ENCODE measurements at places on chromosomes 6 and 20.
A peak's percentile ranks its signal among the peaks of the same experiment; 100 is the strongest.

- DNase-seq: no peak
Measured at GRCh38 chr20:37123441-37123840, 27.6 kb upstream of the RBL1 start.

GRCh38 chr6:137412562-137412961, 81.6 kb downstream of the OLIG3 start:
- DNase-seq: no peak

DNA sequence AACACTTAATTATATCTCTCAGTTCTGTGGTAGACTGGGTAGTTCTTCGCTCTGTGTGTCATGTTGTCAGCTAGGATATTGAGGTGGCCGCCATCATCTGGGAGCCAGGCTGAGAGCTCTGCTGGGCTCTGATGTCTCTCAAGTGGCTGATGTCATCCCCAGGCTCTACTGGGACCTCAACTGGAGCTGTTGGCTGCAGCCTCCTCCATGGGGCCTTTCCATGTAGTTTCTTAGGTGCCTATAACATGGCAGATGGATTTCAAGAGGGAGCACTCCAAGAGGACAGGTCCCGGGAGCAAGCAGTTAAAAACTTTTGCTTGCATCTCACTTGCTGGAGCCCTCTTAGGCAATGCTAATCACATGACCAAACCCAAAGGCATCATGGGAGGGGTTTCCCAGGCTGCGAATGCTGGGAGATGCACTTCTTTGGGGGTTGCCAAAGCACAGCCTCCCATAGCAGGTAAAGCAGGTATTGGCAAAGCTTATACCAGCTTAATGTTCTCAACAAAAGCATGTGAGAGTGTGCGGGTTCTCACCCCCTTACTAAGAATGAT, 129.8 kb downstream of the TMEM242 start:
- no peak for DNase-seq

DNA sequence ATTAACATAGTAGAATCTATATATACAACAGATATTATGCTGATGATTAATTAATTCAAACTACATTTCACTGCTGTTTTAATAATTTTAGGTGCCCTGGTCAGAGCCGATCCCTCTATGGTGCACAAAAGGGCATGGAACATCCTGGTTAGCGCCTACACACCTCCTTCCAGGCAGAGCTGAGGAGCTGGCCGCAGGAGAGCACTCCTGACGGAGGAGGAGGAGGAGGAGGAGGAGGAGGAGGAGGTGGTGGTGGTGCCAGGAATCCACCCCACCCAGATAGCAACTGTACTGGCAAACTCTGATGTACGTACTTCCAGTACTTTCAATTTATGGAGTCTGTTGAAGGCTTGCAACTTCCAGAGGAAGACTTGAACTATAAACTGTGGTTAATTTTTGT, 204.1 kb upstream of the THBS2 start:
- no peak for DNase-seq

DNA sequence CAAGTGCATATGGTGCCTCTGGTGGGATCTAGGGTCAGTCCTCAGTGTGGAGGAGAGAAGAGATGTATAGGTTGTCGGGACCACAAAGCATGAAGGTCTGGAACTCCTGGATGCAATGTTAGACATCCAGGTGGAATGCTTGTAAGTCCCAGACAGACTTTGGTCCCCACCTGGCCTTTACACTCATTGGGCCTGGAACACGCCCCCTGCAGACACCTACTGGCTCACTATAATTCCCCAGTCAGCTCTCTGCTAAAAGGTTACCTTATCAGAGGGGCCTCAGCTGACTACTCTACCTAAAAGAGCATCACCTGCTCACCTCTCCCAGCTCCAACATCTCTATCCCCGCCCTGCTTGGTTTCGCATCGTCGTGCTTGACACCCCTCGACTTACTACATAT, 41.7 kb upstream of the SIRPA start:
- DNase-seq: no peak

DNA sequence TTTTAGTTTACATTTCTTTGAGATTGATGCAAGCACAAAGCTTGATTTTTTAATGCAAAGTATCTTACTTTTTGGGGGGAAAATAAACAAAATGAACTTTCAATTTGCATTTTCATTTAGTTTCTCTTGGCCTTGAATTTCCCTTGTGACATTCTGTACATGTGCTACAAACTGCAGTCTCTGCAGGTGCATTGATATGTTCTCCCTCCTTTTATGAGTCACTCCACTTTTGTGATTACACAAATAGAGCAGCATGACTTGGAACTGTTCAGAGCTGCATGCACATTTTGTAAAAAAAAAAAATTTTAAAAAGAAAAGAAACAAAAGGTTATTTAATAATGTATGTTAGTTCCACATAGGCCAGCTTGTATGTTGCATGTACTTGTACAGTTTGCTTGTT, 220.0 kb upstream of the KCNQ5 start:
- DNase-seq: no peak

DNA sequence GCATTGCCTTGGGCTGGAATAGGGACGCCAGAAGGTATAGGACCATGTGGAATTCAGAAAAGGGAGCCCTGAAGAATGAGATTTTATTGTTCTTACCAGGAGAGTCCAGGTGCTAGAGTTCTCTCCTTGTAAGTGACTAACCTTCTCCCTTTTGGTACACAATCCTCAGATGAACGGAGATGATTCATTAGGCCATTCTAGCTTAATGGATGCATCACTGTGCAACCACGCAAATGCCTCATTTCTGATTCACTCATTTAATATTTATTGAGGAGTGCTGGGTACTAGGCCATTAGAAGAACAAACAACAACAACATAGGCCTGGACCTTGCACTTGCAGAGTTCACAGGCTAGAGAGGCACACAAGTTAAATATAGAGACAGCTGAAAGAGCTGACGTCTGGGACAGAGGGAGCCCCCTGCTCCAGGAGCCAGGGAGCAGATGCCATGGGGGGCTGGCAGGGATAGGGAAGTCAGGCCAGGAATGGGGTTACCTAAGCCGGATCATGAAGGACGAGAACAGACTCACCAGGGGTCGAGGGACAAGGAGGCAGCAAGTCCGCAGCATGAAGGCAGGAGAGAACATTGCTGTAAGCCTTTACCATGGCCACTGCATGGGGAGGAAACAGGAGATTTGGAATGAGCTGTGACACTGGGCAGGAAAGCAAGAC, 179.5 kb upstream of the AKAP12 start:
- no peak for DNase-seq

GRCh38 chr6:169725125-169726048, 1.1 kb upstream of the PHF10 start:
- peak; percentile 64 for DNase-seq

- no peak for DNase-seq
Measured at GRCh38 chr6:22468256-22468965, 101.0 kb upstream of the HDGFL1 start.

DNA sequence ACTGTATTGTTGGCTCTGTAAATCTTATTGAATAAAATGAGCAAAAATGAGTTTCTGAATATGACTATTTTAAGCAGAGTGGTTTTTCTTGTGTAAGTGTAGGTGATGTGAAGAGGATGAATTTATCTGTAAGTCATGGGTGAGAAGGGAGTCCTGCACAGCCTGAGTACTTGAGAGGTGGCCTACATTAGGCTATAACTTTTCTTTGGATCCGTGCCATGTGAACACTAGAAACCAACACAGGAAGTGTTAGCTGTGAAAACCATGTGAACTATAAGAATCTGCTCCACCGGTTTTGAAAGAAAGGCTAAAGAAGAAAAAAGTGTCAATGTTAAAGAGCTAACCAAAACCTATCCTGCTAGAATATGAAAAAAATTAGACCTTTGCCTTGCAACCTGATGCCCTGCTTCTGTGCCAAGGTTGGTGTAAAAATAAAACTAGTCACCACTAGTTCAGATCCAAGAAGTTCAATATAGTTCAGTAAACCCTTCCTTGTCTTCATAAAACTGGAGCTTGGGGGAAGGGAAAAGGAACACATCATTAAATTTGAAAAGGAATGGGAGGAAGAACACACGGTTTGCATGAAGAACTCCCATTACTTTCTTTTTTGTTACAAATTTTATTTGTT, 21.3 kb downstream of the PLCB1 start:
- DNase-seq: no peak

DNA sequence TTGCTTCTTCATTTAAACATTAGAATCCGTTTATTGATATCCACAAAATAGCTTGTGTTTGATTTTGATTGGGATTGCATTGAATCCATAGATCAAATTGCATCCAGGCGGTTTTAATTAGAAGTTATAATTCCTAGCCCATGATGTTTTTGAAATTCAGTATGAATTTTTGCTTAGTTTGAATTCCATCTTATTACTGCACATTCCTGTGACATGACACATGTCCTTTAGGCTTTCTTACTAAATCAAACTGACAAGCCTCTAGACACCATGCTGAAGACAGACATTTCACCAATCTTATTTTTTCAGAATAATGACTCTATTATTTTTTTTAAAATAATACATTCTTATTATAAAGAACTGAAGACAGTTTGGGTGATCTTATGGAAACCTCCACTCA, 21.4 kb upstream of the PI16 start:
- no peak for DNase-seq

DNA sequence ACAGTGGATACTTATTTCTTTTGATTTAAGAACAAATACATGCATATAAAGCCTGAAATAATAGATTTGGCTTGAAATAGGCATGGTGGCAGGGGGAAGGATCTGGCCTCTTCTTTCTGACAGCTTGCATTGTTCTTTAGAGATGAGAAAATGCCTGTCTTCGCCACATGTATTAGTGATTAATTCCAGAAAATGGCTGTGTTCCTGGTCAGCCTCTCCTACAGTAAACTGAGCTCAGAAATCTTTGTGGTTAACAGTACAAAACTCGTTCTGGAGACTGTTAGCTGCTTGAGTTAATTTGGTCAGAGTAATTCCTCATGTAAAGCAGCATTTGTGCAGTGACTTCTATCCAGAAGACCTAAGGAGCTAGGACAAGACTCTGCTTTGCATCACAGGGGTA, 151.5 kb downstream of the EYA4 start:
- no peak for DNase-seq

GRCh38 chr6:168376120-168376519, 56.5 kb upstream of the DACT2 start:
- no peak for DNase-seq

DNA sequence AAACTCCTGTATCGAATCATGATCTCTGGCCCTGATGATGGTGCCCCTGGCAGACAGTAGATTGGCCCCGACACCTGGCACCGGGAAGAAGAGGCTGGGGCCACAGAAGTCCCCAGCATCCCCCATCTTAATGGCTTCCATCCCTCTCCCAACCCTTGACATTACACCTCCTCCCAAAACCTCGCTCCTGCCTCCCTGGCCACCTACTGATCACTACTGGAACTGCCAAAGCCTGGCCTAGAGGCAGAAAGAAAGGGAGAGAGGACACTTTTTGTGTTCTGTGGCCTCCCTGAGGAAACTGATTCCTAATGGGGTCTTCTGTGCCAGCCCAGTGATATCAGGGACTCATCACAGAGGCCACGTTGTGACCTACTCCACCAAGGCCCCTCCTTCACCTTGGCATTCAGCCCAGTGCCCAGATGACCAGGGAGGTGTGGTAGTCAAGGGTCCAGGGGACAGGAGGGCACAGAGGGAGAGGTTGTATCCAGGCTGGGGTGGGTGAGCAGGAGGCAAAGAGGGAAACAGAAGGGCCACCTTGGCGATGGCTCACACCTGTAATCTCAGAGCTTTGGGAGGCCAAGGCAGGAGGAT, 6.1 kb downstream of the C20orf173 start:
- DNase-seq: no peak

GRCh38 chr6:26240157-26241032, 124.6 kb upstream of the BTN3A2 start:
- DNase-seq: peak; percentile 53

DNA sequence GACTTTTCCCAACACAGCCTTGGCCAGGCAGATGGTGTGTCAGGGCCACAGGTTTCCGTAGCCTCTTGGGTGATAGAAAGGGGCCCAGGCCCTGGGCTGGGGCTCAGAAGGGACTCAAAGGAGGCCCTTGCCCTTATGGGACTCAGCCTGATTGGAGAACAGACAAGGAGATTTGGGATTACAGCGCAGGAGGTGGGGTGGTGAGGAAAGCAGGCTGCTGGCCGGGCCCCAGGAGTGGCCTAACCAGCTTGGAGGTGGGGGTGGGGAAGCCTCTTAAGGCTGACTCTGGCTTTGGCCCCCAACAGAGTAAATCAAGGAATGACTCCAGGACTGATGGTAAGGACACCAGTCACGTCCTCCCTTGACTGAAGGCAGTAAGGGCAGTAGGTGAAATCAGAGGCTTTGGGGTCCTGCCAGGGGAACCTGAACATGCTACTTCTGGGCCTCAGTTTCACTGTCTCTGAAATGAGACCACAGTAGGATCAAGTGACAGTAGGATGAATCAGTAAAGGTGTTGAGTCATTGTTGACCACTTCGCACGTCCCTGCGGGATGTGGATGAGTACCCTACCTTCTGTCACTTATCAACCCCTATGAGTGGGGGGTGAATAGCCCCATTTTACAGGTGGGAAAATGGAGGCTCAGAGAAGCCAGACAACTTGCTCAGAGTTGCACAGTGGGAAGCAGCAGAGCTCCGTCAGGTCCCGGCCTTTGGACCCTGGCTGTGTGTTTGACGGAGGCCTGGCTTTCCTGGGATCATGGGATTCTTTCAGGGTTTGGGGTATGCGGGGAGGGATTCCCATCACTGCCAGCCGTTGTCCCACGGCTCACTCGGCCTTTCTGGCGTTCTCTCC, 4.5 kb downstream of the SNAI1 start:
- no peak for DNase-seq

GRCh38 chr20:3843490-3843889, 3.1 kb upstream of the MAVS start:
- DNase-seq: no peak

DNA sequence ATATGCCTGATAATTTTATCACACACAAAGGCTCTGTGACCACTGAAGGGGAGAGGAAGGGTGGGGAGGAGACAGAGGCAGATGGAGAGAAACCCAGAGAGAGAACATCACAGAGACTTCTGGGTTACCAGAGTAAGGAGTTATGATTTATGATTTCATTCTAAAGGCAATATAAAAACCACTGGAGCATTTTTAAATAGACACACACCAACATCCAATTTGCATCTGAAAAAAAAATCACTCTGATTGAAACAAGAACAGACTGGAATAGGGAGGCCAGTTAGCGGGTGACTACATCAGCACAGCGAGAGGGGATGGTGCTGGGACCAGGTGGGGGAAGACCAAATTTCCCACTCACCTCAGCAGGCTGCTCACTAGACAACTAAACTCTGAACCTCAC, 104.8 kb downstream of the AGPAT4 start:
- DNase-seq: no peak

DNA sequence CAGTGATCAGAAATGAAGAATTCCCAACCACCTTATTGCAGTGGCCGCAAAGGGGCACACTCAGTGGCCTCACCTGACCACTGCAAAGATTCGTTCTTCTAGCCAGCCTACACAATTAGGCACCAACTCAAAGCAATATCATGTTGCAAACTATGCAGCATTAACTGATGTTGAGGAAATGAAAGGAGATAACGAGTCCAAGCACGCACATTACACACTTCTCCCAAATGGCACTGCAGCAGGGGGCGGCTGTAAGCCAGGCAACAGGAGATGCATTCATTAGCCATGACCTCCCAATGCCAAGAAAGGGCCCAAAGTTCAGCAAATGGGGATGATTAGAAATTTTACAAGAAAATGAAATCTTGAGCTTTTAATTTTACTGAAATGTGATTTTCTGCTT, 39.3 kb downstream of the ATXN1 start:
- no peak for DNase-seq

- no peak for DNase-seq
Measured at GRCh38 chr6:169838346-169839028, 87.1 kb downstream of the ERMARD start.
